GM13977 (cell line): ENCODE measurements at places on chromosomes 1 and 21.

- no peak for DNase-seq
These were observed 27.2 kb downstream of the NHLH2 start for GRCh38 chr1:115813727-115814126.

DNA sequence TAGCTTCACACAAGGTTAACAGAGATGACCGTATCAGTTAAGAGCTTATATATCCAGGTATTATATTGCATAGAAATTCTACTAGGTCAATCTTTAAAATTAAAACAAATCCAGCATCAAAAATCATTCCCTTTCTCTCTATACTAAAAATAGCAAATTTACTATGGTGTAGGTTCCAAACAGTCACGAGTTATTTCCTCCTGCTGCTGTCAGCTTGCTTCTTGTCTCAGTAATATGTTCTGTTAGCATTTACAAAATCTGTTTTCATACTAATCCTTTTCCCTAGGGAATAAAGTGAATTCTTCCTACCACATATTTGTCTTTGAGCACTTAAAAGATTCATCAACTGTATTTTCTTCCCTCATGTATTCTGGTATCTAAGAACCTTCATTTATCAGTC is 2.5 kb downstream of the WDR26 start:
- DNase-seq, result no peak

GRCh38 chr1:203534012-203534411 is 40.1 kb downstream of the OPTC start:
- DNase-seq, result no peak

DNA sequence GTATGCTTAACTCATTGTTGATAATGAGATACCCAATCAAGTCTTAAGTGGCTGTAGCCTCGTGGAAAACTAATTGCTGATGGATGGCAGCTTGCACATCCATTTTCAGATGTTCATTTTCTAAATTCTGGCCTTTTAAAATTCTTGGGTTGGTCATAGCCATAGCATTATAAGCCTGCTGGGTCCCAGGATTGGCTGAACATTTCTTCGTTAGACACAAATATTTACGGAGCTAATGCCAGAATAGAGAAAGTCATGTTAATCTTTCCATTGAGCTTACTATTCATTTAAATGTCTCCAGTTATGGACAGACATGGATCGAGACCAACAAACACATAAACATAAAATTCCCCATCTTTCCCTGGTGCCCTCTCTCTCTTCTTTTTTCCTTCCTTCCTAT is 32.5 kb downstream of the CENPF start:
- DNase-seq, result no peak

DNA sequence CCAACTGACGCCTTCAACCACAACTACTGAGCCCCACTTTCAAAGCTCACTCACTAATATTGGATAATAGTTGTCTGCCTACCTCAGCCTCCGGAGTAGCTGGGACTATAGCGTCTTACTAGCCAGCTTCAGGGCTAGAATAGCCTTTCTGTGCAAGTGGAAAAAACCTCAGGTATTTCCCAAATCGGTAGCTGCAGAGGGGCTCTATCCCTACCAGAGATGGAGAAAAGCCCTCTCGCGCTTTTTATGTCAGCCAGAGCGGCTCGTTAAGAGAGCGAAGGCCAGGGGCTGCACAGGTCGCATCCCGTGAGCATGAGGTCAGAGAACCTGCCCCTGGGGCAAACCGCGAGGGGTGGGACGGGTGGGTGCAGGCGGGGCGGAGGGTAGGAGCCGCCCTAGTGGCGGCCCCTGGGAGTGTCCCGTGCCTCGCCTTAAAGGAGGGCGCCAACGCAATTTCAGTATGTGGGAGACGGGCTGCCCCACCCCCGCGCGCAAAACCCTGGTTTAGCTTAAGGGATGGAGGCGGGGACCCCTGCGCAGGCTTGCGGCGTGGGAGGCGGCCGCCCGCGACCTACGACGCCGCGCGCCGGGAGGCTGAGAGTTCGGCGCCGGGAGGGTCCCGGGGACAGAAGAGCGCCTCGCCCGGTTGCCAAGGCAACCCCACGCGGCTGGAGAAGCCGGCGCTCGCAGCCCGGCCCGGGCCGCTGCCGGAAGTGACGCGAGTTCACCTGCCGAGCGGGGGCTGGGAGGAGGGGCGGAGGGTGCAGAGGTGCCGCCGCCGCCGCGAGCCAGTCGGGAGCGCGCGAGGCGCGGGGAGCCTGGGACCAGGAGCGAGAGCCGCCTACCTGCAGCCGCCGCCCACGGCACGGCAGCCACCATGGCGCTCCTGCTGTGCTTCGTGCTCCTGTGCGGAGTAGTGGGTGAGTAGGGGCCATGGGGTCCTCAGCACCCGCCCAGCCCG is at the start of gene CXADR:
Gene CXADR, plus strand, starts transcription at position 791 of the 961 bp plus-strand sequence. Its CDS starts 87 bp downstream, at position 878.
- peak; percentile 86 for DNase-seq

DNA sequence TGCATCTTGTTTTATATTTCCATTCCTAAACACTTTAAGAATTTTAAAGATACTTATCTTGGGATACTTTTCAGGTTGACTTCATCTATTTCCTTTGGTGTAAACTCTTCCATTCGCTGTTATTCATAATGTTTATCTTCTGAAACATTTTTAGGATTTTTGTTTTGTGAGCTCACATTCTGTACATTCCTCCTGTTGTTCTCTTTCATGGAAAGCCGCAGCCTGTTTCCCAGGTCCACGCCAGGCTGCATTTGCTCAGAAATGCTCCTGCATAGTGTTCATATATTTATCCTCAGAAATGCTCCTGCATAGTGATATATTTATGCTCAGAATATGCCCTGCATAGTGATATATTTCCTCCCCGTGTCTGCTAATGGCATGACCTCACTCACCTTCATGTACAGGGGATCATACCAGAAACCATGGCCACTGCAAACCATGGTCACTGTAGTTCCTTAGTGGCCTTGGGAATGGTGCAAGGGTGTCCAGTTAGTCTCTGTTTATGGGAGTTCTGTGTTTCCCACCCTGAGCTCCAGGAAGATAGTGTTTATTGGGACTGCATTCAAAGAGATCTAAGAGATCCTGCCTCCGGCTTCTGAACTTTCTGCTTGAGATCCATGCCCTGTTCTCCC is 153.9 kb upstream of the GREM2 start:
- no peak for DNase-seq

DNA sequence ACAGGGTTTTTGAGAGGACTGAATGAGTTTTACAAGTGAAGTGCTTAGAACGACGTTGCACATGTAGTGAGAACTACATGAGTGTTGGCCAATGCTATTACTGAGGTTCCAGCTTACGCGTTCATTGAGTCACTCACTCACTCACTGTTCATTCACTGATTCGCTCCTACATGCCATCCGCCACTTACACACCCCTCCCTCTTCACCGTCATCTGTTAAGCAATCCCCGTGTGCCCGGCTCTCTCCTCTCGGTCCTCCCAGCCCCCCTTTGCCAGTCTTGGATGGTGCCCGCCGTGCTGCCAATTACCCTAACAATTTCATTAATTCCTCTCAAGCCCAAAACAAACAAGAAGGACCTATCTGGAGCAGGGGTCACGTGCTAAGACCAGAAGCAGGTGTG is 27.3 kb upstream of the EPHA2 start:
- DNase-seq, result no peak

GRCh38 chr1:18618546-18619466 is 11.8 kb upstream of the PAX7 start:
- DNase-seq, result no peak

DNA sequence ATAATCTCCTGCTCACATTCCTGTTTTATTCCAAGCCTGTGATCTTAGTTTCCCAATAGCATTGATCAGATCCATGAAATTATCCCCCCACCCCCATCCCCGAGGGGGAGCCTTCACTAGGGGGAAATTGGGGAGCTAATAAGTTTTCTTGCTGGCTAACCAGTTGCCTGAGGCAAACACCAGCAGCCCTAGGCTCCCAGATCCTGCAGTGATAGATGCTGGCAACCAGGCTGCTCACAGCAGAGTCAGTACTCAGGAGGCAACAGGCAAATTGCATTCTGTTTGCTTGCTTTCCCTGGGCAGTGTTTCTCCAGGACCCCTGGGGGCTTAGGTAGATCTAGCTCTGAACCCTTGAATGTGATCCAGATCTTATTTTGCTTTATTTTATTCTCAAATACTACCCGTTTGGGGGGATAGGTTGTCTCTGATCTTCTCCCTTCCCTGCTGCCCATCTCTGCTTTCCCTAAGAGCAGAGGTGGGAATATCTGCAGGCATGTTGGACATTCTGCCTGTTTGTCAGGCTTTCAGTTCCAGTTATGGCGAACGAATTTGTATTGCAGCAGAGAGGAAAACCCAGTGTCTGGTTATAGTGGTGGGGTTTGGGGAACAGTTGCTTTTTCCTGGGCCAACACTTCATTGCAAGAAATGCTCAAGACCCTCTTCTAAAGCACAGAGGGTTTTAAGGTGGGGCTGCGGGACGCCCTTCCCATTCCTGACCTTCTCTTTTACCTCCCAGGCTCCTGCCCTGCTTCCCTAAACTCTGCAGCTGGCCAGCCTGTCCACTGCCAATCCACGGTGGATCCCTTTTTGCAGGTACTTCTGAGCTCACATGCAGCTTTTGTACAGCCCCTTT is 289.8 kb upstream of the PLXNA2 start:
- DNase-seq, result no peak

GRCh38 chr1:4656533-4657140 is 2.2 kb downstream of the AJAP1 start:
- DNase-seq, result peak; percentile 38

DNA sequence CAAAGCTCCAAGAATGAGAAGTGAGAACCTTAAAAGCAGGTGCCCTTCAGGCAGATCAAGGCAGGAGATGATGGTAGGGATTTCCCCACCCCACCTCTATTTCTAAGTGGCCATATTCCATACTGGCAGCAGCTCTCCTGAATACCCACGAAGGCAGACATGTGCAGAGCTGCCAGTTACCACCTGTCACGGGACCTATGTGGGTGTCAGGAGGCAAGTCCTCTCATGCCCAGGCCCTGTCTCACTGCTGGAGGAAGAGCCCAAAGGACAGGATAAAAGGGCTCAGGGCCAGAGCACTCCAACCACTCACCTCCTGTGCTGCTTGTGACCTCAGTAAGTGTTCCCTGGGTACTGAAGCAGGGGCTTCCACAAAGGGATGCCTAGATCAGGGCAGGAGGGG is 721 bp upstream of the LCE1B start:
- DNase-seq, result no peak

GRCh38 chr1:239547987-239548386 is 161.6 kb downstream of the CHRM3 start:
- no peak for DNase-seq

- peak; percentile 91 for DNase-seq
These were observed at the start of the genes FBXO2 and FBXO44 for GRCh38 chr1:11654137-11654938. Gene FBXO2, minus strand, starts transcription at chr1:11654429. Its CDS starts 89 bp downstream, at chr1:11654340. Gene FBXO44, plus strand, starts transcription at chr1:11654877. Its CDS starts 959 bp downstream, at chr1:11655836.

GRCh38 chr21:33302796-33303195 is 22.0 kb upstream of the IFNAR1 start:
- DNase-seq, result no peak

GRCh38 chr21:20997636-20998455 is at the start of gene NCAM2:
Gene NCAM2, plus strand, starts transcription at chr21:20998409.
- peak; percentile 27 for DNase-seq

DNA sequence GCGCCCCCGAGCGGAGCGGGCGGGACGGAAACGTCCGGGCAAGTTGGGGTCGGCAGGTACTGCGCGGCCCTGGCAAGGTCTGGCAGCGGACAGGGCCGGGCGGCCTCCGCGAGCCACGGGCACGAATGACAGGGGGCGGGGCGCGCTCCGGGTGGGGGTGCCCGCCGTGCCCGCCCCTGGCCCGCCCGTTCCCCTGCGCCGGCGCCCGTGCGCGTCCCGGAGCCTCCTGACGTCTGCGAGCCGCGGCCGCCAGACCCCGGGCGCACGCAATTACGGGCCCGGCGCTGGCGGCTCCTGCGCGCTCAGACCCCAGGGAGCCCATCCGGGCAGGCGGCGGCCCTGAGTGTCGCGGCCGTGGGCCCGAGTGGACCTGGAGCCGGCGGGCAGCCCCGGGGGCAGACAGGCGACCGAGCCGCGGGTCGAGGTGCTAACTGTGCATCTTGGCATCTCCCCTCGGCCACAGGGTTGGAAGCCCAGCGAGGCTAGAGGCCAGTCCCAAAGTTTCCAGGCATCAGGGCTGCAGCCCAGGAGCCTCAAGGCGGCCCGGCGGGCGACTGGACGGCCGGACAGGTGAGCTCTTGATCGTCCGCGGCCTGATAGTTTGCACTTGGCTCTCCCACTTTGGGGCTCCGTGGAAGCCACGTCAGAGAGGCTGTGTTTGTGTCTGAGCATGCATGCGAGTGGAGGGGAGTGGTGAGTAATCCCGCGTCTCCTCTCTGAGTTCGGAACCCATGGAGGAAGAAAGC is 918 bp downstream of the MIB2 start:
- DNase-seq, result peak; percentile 86

GRCh38 chr1:223504741-223505140 is 111.5 kb downstream of the CCDC185 start:
- DNase-seq, result no peak
